ENCODE measurements at places on chromosomes 5 and 9.

DNA sequence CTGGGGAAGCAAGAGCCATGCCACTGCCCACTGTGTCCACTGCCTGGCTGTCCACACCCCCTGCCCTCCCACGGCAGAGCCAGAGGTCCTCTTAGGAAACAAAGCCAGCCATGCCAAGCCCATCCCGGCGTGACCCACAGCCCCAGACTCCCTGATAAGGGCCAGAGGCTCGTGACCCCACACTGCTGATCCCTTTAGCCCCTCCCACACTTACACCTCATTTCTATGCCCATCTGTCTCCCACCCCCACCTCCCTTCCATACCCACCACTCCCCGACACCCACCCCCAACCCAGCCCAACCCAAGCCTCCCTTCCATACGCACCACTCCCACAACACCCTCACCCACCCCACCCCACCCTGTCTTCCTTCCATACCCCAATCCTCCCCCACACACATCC, 17.3 kb downstream of the PTGES start:
- no peak for DNase-seq

DNA sequence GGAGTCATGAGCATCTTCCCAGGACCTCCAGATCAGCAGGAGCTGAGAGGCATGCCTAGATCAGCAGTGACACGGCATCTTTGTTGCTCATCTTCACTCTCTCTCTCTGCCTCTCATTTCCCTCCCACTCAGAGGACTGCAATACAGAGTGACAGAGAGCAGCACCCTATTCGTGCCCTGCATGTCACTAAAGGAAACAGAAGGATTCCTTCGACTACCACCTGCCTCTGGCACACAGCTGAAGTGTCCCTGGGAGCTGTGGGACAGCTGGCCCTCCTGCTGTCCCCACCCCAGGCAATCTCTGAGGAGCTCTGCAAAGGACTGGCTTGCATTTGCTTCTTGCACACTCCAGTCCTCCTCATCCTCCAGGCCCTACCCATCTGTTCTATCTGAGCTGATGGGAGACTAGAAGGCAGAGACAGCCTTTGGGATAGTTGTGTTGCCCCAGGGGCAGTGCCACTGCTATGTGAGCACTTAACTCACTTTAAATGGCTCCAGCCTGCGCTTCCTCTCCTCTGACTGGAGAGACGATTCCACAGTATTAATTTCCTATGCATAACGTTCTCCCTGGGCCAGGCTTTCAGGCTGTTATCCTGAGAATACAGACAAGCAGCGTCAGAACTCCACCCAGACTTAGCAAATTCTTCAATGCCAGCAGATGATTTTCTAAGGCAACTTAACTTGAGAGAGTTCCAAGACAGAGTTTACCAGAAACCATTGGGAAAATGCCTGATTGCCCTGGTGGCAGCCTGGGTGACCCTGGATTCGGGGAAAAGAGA, 167.6 kb upstream of the MAP1B start:
- DNase-seq, result no peak

DNA sequence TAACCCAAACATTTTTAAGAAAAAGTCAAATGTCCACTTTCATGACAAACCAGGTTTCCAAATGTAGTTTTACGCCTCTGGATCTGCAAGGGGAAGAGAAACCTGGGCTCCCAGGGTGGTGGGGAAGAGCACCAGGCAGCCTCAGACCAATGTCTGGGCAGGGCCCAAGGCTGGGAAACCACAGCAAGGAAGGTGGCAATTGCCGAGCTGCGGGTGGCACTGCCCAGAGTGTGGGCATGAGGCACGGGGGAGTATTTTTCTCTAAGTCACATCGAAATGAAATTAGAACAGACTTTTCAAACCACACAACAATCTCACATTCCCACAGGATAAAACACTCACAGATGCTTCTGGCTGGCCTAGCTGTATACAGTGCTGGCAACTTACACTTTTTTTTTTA, 32.6 kb upstream of the RASGEF1C start:
- DNase-seq, result no peak

- no peak for DNase-seq
Measured at GRCh38 chr5:150122536-150123481, 32.8 kb downstream of the PDGFRB start.

DNA sequence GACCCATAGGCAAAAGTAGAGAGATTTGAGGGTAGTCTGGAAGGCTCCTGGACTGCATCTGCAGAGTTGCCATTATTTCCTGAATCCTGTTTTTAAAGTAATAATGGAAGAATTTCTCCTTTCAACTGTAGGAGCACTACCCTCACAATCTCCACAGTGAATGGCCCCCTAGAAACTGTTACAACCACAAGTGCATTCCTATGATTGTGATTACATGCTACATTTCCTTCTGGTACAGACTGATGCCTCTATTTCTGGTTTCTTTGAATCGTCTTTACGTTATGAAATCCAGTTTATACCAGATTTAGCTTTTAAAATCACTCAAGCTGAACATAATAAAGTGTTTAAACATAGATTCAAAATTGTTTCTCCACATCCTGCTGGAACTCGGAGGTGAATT, 49.4 kb downstream of the FRMPD1 start:
- no peak for DNase-seq

GRCh38 chr5:6606884-6607558, 25.8 kb downstream of the NSUN2 start:
- DNase-seq, result no peak

DNA sequence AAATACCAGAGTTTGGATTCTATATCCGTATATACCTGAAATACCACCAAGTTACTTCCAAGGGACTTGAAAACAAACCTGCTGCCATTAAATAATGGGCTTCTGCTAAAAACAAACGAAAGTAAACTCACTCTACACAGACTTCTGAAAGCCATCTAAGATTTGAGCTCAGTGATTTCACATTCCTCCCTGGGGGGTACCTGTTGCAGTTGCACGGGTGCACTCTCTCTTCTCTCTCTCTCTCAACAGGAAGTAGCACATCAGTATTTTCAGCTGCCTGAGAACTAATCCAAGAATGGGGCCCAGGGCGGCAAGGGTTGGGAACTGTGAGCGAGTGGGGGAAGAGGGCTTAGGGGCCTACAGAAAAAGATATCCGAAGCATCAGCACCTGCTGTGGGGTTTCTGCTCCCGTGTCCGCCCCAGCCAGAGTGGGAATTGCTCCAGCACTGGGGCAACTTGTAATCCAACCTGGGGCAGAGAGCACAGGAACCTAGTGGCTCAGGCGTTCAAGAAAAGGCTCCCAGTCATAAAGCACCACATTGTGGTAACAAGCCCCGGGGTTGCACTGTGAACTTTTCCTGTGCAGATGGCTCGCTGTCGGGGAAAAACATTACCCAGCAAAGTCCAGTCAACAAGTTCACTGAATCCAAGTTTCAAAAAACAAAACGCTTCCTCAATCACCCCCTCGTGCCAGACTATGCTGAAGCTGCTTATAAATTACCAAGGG, 99.8 kb downstream of the EFNA5 start:
- no peak for DNase-seq

GRCh38 chr9:69919461-69920061, 98.9 kb downstream of the CFAP95 start:
- no peak for DNase-seq

GRCh38 chr9:97773091-97773490, 76.0 kb upstream of the XPA start:
- DNase-seq, result no peak

- no peak for DNase-seq
Measured at GRCh38 chr5:168710706-168711105, 131.5 kb upstream of the PANK3 start.

DNA sequence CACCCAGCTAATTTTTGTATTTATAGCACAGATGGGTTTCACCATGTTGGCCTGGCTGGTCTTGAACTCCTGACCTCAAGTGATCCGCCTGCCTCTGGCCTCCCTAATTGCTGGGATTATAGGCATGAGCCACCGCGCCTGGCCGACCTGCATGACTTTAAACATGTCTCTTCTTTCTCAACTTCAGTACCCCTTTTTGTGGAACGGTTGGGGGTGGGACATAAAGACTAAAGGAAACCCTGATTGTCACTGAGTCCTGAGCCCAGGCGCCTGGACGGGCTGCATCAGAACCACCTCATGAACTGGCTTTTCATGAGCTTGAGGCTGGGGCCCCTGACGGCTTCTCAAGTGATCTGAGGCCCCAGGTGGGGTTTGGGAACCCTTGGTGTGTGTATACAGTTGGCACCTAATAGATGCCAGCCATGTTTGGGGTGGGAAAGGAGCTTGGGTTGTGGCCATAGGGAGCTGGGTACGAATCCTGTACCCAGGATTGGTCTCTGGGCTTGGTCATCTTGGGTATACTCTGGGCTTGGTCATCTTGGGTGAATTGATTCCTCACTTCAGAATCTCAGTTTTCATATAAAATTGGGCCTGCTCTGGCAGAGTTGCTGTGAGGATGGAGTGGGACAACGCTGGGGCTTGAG, 2.2 kb downstream of the GRK6 start:
- DNase-seq, result no peak

DNA sequence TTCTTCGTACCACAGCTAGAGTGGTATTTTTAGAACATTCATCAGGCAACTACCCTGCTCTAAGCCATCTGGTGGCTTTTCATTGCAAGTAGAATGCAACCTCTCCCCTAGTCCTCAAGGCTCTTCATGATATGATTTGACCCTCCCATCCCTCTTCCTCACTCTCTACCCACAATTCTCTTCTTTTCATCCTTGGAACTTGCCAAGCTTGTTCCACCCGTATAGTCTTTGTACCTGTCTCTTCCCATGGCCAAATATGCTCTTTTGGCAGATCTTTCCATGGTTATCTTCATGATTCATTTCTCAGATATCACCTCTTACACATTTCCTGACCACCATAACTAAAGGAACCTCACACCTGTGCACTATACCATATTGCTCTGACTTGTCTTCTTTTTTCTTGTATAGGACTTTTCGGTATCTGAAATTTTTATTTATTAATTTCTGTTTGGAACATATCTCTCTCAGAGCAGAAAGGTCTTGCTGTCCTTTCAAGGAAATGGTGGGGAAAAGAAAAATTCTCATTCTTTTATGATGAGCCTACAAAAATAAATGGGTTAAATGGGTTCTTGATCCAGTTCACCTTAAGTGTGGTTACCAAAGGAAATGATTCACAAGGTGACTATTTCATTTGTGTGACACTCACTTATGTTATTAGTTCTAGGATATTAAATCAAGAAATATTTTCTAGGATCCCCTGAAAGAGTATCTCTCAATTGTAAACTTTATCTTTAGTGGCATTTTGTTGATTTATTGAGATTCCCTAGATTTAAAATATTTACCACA, 3.7 kb upstream of the CD274 start:
- no peak for DNase-seq
